Bronchus fibroblast of lung (primary cell): ENCODE measurements at places on chromosomes 7 and 10. TPM values are rescaled to one million over a fixed set of nuclear protein-coding genes. Genes with fewer than 3 reads are reported as not detected.

Gene ELOVL3
- 0.15 and 0.17 TPM in 2 replicates for total RNA-seq

Gene ZNF92
- 4.8 and 5.2 TPM in 2 replicates for total RNA-seq

Gene ITGA8
- total RNA-seq, result under 0.01 TPM in 1 of 2 replicates, not detected in the other

Gene UNC5B
- total RNA-seq, result 15.2 and 17.1 TPM in 2 replicates

Gene MALRD1
- 0.17 and 0.30 TPM in 2 replicates for total RNA-seq

Gene OR2A5
- not detected in 2 replicates for total RNA-seq

Gene ANKRD7
- total RNA-seq, result 0.67 and 0.89 TPM in 2 replicates

Gene ZNF25
- 4.5 and 5.0 TPM in 2 replicates for total RNA-seq

Gene HOXA6
- 3.0 and 3.9 TPM in 2 replicates for total RNA-seq

Gene LBX1
- total RNA-seq, result under 0.01 TPM in 1 of 2 replicates, not detected in the other

Gene FFAR4
- not detected in 2 replicates for total RNA-seq

Gene ADRB1
- under 0.01 and 0.17 TPM in 2 replicates for total RNA-seq

Gene NODAL
- not detected in 2 replicates for total RNA-seq

Gene CHN2
- under 0.01 TPM in 1 of 2 replicates, not detected in the other for total RNA-seq

Gene RGS10
- 73.1 and 90.6 TPM in 2 replicates for total RNA-seq

Gene TIMM23
- 125 and 127 TPM in 2 replicates for total RNA-seq

Gene MMP21
- total RNA-seq, result not detected in 2 replicates

Gene IL15RA
- total RNA-seq, result 2.5 and 6.1 TPM in 2 replicates

Gene COL17A1
- under 0.01 and 0.15 TPM in 2 replicates for total RNA-seq

Gene YKT6
- 92.1 and 96.8 TPM in 2 replicates for total RNA-seq

Gene OR2A42
- not detected in 2 replicates for total RNA-seq

Gene ZNHIT1
- 130 and 132 TPM in 2 replicates for total RNA-seq

Gene RBP3
- total RNA-seq, result not detected in 2 replicates

Gene TMEM184A
- total RNA-seq, result under 0.01 TPM in 1 of 2 replicates, not detected in the other

Gene RHBDD2
- 33.3 and 34.5 TPM in 2 replicates for total RNA-seq

Gene MKX
- total RNA-seq, result 1.0 and 1.2 TPM in 2 replicates

Gene DCLRE1A
- 5.5 and 7.2 TPM in 2 replicates for total RNA-seq

Gene ZNF32
- total RNA-seq, result 30.2 and 33.5 TPM in 2 replicates

Gene KIF11
- total RNA-seq, result 32.9 and 37.5 TPM in 2 replicates

Gene GPR26
- not detected in 2 replicates for total RNA-seq

Gene CYP3A7
- total RNA-seq, result 0.34 TPM in 1 of 2 replicates, not detected in the other

Gene ARHGEF5
- 6.7 TPM in 2 replicates for total RNA-seq

Gene CALHM1
- not detected in 2 replicates for total RNA-seq

Gene FAM20C
- 137 and 144 TPM in 2 replicates for total RNA-seq

Gene GRID2IP
- total RNA-seq, result 0.15 and 0.17 TPM in 2 replicates

Gene TMEM229A
- under 0.01 TPM in 1 of 2 replicates, not detected in the other for total RNA-seq

Gene ZMIZ2
- 16.0 and 21.3 TPM in 2 replicates for total RNA-seq

Gene EGFR
- 39.8 and 42.0 TPM in 2 replicates for total RNA-seq

Gene CTAGE15
- not detected in 2 replicates for total RNA-seq

Gene SPDYE1
- not detected in 2 replicates for total RNA-seq

Gene NCF1
- not detected in 2 replicates for total RNA-seq

Gene COBL
- 0.15 TPM in 1 of 2 replicates, not detected in the other for total RNA-seq

Gene RAPGEF5
- 0.15 and 0.34 TPM in 2 replicates for total RNA-seq

Gene COL1A2
- 1,292 and 1,325 TPM in 2 replicates for total RNA-seq

Gene TMEM26
- total RNA-seq, result 0.89 and 1.0 TPM in 2 replicates

Gene MBL2
- not detected in 2 replicates for total RNA-seq

Gene NEURL1
- total RNA-seq, result 0.15 and 0.17 TPM in 2 replicates

Gene PPP1R17
- not detected in 2 replicates for total RNA-seq

Gene CTAGE6
- not detected in 2 replicates for total RNA-seq

Gene ZNF3
- total RNA-seq, result 15.8 and 16.1 TPM in 2 replicates

Gene GTF2IRD1
- 16.6 and 19.0 TPM in 2 replicates for total RNA-seq

Gene AKR1C8
- not detected in 2 replicates for total RNA-seq

Gene WBP1L
- 41.3 and 41.9 TPM in 2 replicates for total RNA-seq

Gene NCAPG2
- 32.4 and 34.0 TPM in 2 replicates for total RNA-seq

Gene GIMAP4
- not detected in 2 replicates for total RNA-seq

Gene OR13A1
- total RNA-seq, result not detected in 2 replicates

Gene SMKR1
- 0.17 TPM in 1 of 2 replicates, not detected in the other for total RNA-seq

Gene OR2A7
- 0.15 and 0.84 TPM in 2 replicates for total RNA-seq
